PC-9 (cell line): ENCODE measurements at places on chromosomes 3 and 15. TPM values are rescaled to one million over a fixed set of nuclear protein-coding genes. Genes with fewer than 3 reads are reported as not detected.
A peak's percentile ranks its signal among the peaks of the same experiment; 100 is the strongest.

Gene LCTL
- not detected in 2 replicates for total RNA-seq

Gene CCDC39
- 0.26 TPM in 1 of 2 replicates, not detected in the other for total RNA-seq

Gene STRIT1
- not detected in 2 replicates for total RNA-seq

Gene ZDHHC23
- 17.5 and 20.9 TPM in 2 replicates for total RNA-seq

Gene FANCD2
- 35.7 and 52.2 TPM in 2 replicates for total RNA-seq

- DNase-seq, result no peak
Observed at GRCh38 chr3:33231756-33232465, 13.3 kb upstream of the SUSD5 start.

- DNase-seq, result no peak
Observed at GRCh38 chr3:177603148-177603603, 405.9 kb upstream of the TBL1XR1 start.

DNA sequence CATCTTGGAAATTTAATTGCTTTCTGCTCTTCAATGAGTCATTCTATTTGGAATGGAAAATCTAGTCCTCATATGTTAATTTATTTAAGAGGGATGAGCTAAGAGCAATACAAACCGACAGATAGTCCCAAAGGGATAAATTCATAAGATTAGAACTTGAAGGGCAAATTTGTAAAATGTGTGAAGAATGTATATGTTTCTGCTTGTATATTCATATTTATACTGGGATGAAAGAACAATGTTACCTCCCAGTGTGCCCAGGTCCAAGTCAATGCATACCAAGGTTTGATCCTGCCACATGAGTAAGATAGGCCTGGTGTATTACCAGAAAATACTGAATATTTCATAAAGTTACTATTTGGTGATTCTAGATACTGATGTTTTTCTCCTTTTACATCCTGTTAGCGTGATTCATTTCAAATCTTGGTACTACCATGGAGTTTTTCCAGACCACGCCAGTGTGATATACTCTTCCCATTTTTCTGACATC lies 255.6 kb upstream of the SEMA6D start:
- DNase-seq, result no peak

- no peak for DNase-seq
Observed at GRCh38 chr15:101173233-101174119, 78.4 kb downstream of the CHSY1 start.

DNA sequence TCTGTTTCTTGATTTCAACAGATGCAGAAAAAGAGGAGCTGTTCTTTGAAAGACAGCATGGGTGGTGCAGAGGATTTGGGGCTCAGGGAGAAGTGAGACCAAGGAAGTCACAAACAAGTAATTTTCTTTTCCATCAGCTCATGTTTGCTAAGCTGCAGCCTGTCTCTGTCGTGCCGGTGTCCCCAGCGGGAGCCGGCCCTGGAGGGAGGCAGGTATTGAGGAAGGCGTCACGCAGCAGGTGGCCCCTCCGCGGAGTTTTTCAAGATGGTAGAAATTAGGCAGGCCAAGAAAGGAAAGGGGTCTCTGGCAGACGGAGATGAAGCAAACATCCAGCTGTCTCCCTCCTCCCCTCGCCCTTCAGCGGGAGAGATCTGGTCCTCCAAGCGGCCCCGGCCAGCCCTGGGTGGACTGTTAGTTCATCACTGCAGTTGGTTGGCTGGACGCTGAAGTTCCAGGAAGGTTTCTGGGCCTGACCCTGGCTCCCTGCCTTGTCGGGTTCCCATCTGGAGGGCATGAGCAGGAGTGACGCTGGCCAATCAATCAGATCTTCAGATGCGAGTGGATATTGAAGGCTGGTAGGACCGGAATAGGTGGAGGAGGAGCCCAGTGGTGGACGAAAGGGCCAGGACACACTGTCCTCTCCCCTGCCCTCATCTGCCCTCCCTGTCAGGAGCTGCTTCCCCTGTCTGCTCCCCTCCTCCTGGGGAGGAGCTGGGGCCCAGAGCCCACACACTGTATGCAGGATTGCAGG lies 27.7 kb upstream of the MUC4 start:
- no peak for DNase-seq

- DNase-seq, result peak; percentile 43
Observed at GRCh38 chr15:35023804-35024203, 35.7 kb upstream of the ZNF770 start.

DNA sequence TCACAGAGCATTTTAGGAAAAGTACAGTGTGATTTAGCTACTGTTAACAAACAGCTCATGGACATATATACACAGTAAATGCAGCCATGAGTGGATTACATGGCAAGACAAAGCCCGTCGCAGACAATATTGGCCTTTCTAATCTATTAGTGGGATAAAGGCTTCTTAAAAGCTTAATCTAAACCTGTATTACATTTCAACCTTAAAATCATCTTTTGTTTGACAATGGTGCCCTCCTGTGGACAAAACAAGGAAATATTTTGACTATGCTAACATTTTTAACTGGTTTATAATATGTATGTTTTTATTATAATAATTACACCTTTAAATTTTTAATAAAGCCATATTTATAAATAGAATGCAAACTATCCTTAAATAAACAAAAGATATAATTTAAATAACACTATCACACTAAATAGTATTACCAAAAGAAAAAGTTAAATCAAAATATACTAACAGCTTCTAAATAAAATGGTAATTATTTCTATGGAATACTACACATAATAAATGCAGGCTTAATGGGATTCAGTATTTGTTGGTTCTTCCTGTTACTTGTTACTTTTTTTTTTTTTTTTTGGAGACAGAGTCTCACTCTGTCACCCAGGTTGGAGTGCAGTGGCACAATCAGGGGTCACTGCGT lies 38.6 kb downstream of the TAFA4 start:
- DNase-seq, result no peak

- no peak for DNase-seq
Observed at GRCh38 chr3:56864090-56864489, 62.3 kb upstream of the ARHGEF3 start.

DNA sequence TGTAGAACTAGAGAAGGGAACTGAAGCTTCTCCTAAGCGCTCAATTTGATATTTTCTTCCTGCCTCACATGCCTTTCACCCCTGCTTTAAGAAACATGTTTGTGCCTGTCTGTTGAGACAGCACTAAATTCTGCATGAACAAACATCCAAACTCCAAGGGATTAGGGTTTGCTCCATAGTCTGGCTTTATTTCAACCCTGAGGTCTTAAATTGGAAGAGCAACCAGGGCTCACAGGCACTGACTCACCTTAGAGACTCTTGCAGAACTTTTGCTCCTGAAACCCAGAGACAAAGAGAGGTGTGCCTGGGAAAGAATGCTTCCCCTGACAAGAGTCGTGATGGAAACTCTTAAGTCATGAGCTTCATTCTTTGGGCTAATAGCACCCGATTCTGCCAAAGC lies 393.9 kb upstream of the MCTP2 start:
- no peak for DNase-seq

GRCh38 chr3:10004960-10005564 lies 18.4 kb upstream of the EMC3 start:
- DNase-seq, result no peak

DNA sequence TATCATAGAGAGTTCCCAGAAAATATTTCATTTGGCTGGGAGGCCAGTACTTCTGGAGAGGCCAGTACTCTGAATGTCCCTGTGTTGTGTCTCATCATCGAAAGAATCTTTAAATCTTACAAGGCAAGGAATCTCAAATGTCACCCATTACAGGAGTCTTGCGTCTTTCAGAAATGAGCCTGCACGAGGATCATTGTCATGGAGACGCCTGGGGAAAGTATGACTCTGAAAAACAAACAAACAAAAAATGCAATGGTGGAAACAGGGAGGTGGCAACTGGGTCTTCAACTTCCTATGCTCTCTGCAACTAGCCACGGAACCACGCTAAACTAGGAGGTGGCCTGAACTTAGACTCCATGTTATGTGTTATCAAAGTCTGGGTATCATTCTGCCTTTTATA lies 804.6 kb downstream of the EPHA3 start:
- DNase-seq, result no peak

GRCh38 chr15:71345186-71345585 lies 229.9 kb downstream of the THSD4 start:
- DNase-seq, result no peak

DNA sequence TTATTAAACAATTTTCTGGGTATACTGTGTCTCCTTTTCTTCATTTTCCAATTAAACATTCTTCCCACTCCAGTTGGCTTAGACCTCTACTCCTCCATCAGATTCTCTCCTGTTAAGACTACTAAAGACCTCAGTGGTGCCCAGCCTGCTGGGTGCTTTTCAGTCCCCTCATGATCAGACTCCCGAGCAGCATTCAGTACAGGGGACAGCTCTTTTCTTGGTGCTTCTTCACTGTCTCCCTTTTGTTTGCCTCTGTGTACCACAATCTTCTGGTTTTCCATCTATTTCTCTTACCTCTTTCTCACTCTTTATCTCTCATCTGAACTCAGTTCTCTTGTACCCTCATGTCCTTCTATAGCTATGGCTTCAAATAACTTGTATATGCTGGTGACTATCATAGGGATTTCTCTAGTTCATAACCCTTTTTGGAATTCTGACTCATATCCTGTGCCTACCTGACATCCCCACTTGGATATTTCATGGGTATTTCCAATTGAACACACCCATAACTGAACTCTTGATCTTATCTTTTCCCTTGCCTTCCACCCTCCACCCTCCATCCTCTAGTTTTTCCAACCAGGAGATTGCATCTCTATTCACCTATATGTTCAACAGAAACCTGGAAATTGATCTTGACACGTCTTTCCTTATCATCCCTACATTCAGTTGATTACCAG lies 55.6 kb upstream of the ABHD10 start:
- DNase-seq, result peak; percentile 28

GRCh38 chr3:186526256-186526606 lies 17.9 kb downstream of the CRYGS start:
- no peak for DNase-seq

- DNase-seq, result no peak
Observed at GRCh38 chr3:118527514-118528044, 507.1 kb downstream of the IGSF11 start.
